ENCODE measurements at places on chromosomes 1 and 21.

GRCh38 chr21:15978215-15978738, 248.5 kb downstream of the USP25 start:
- no peak for DNase-seq

DNA sequence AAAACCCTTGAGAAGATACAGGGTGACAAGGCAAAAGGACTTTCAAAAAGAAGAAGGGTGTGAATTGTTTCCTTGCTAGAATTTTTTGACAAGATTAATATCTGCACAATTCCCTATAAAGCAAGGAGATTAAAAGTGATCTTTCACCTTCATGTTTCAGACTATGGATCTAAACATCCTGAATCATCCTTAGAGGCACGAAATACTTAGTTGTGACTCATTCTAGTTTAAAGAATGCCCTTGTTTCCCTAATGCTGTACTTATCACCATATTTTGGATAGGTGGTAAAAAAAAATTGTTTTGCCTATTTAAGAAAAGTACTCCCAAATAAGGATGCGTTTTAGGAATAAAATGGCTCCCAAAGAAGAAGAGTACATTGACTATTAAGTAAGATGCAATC, 415.1 kb downstream of the LRRIQ3 start:
- no peak for DNase-seq

DNA sequence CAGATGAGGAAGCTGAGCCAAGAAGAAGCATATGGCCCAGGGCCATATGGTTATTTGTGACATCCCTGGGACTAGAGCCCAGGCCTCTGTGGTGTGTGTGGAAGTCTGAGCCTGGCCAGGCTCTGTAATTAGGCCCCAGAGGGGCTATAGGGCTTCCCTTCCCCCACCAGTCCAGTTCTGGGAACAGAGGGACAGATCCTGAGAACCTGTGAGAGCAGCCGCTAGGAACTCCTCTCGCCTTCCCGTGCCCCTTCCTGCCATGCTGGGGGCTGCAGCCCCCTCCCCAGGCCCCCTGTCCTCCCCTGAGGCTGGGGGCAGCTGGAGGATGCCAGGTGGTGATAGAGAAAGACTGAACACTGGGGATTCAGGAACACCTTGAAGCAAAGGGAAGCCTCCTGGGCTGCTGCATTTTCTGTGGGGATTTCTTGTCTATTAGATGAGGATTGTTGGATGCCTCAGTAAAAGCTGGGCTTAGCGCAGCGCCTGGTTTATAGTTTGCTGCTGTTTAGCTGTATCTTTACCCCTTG, 33.3 kb downstream of the COQ8A start:
- DNase-seq = no peak

DNA sequence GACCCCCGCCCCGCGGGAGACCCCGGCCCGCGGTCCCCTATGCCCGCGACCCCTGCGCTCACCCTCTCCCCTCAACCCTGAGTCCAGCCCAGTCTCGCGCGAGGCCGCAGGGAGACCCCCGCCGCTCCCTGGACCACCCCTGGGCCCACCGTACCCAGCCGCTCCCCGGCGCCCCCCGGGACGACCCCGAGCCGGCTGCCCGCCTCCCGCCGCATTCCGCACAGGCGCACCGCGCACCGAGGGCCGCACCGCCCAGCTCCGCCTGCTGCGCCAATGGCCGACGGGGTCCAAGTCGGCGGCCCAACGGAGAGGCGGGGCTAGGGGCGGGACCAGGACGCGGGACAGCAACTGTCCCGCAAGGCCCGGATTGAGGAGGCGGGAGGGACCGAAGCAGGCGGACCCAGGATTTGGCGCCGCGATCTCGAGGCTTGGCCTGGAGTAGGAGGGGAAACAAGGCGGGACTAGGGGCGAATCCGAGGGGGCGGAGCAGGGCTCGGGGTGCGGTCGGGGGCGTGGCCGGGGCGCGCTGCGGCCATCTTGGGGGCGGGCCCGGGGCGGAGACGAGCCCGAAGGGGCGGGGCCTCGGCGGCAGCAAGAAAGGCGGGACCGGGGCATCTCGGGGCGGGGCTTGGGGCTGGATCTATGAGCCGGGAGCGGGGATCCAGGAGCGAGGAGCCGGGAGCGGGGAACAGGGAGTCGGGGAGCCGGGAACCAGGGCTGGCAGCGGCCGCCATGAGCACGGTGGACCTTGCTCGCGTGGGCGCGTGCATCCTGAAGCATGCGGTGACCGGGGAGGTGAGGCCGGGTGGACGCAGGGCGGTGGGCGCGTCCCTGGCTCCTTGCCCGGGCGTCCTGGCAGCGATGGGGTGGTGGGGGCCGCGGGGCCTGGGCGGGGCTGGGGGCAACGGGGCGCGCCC, at the start of gene PRXL2B:
TSS of gene PRXL2B (plus strand) at position 624 of the 917 bp plus-strand sequence. CDS start at position 733, 109 bp downstream.
- DNase-seq = peak; percentile 86

Measured in NCI-H2081 treated with DMSO at 0.1 percent for 48 hours (cell line).